ENCODE measurements at places on chromosomes 5 and 9. TPM values are rescaled to one million over a fixed set of nuclear protein-coding genes. Genes with fewer than 3 reads are reported as not detected.

GRCh38 chr9:35844628-35845270 lies 15.7 kb downstream of the TMEM8B start:
- H3K27me3 ChIP-seq = no peaks in the 10 kb centered on the region
- no peaks in the 10 kb centered on the region for H3K36me3 ChIP-seq
- H3K27ac ChIP-seq = peak overlapping the region; percentile 81
- peak; percentile 70 for DNase-seq
- H3K4me3 ChIP-seq = no peak overlapping the region
- H3K4me1 ChIP-seq = peaks cover 53% of the 10 kb centered on the region

GRCh38 chr9:115847216-115847615 lies 306.4 kb upstream of the PAPPA start:
- no peaks in the 10 kb centered on the region for H3K27me3 ChIP-seq
- no peaks in the 10 kb centered on the region for H3K4me1 ChIP-seq
- H3K4me3 ChIP-seq = no peak overlapping the region
- no peak overlapping the region for H3K27ac ChIP-seq

DNA sequence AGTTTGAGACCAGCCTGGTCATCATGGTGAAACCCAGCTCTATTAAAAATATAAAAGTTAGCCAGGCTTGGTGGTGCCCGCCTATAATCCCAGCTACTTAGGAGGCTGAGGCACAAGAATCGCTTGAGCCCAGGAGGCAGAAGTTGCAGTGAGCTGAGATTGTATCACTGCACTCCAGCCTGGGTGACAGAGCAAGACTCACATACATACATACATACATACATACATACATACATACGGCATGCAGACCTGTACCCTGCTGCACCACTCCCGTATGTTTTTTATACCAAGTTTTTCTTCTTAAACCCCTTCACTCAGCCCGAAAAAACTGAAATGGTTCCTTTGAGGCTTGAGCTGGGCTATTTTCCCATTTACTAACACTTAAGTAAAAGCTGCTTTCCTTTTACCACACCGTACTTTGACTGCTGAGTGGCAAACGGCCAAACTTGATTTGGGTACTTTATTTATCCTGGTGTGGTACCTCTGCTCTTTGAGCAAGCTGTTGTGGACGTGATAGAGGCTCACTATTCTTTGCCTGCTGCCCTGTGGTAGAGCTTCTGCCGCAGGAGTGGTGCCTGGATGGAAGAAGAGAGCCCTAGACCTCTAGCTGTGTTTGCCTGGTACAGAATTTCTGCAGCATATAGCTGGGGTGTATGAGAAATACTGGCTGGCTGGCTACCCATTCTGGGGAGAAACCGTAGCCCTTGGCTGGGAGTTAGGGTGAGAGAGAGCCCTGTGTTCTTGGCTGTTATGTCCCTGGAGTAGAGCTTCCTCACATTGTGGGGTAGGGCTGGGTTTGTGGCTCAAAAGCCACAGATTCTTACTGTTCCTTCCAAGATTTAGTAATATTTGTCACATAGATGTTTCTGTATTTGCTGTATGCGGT lies 19.4 kb downstream of the IPO11 start:
- H3K27ac ChIP-seq = peak overlapping the region; percentile 1
- no peaks in the 10 kb centered on the region for H3K4me1 ChIP-seq
- no peaks in the 10 kb centered on the region for H3K27me3 ChIP-seq
- no peak for DNase-seq

GRCh38 chr5:146877178-146877681 lies 1.3 kb downstream of the PPP2R2B start:
- DNase-seq = no peak
- H3K4me3 ChIP-seq = peak overlapping the region; percentile 43
- H3K36me3 ChIP-seq = no peaks in the 10 kb centered on the region
- H3K27ac ChIP-seq = no peak overlapping the region
- no peaks in the 10 kb centered on the region for H3K27me3 ChIP-seq

GRCh38 chr9:127519301-127520166 lies 68.2 kb downstream of the LRSAM1 start:
- DNase-seq = no peak
- H3K27me3 ChIP-seq = no peaks in the 10 kb centered on the region
- peaks cover 52% of the 10 kb centered on the region for H3K4me1 ChIP-seq
- no peak overlapping the region for H3K4me3 ChIP-seq
- H3K36me3 ChIP-seq = peaks cover 61% of the 10 kb centered on the region

Gene ST8SIA4
- total RNA-seq = 8.3 TPM

All from sigmoid colon (tissue), 7 donors.